ENCODE measurements at places on chromosomes 4 and X. TPM values are rescaled to one million over a fixed set of nuclear protein-coding genes. Genes with fewer than 3 reads are reported as not detected.

DNA sequence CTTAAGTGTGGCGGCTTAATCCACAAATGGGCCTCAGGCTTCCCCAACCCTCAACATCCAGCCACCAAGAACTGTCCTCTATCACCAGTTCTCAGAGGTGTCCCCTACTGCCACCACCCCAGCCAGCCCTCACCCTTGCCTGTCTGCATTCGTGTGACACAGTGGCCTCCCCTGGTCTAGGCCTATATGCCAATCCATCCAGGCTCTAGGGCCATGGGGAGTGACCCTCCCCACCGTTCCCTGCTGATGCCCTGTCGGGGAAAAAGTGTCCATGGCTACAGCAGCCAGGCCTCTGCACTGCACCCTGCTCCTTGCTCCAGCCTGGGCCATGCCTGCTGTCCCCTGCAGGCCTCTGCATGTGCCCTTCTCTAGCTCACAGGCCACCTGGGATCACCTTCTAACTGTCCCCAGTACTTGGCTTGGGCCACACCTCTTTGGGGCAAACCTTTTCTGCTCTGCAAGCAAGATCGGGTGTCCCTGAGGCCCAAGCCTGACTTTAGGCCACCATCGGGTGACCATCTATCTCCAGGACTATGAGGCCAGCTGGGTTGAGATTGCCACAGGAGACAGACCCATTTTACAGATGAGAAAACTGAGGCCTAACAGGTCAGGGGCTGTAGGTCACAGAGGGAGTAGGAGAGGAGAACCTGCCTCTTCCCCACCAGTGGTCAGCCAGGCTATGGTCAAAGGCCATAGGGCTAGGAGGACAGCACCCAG is 75.8 kb downstream of the JAKMIP1 start:
- no peak for DNase-seq

DNA sequence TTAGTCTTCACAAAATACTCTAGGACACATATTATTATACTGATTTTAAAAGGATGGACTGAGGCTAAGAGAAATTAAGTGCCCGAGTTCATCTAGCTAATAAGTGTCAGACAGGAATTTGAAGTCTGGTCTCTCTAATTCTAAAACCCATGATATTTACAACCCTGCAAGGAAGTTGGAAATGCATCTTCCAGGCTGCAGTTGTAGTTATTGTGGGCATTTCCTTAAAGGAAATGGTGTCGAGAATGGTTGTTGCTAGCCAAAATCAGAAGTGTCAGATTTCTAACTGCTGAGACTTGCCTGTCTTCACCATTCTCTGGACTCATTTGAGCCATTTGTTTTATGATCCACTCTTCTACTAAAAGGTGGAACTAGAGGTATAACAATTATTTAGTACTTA is 82.5 kb downstream of the FAT4 start:
- DNase-seq, result no peak

GRCh38 chr4:41157009-41157408 is 57.3 kb downstream of the APBB2 start:
- DNase-seq, result no peak

GRCh38 chr4:138438608-138439007 is 196.5 kb upstream of the SLC7A11 start:
- no peak for DNase-seq

RAB33A gene
- total RNA-seq, result 0.39 TPM

DNA sequence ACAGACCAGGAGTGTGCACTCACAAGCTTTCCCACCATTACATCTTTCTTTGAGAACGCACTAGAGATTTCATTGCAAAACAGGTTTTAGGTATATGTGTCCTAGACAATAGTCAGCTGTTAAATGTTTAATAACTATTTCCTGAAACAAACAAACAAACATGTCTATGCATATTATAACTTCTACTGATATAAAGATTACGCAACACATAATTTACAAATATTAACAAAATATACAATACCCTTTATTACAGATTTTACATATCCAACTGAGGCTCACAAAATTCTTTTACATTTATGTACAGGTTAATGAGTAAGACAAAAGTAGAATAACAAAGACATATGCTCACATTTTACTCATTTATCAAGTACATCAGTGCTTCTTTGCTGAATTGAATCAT is 1554.0 kb upstream of the PCDH10 start:
- DNase-seq, result no peak
